ENCODE measurements at places on chromosomes 1 and 21.

- no peak for DNase-seq
Observed at GRCh38 chr1:18200918-18201317, 93.3 kb downstream of the IGSF21 start.

GRCh38 chr21:38945545-38946245, 140.0 kb downstream of the ETS2 start:
- no peak for DNase-seq

DNA sequence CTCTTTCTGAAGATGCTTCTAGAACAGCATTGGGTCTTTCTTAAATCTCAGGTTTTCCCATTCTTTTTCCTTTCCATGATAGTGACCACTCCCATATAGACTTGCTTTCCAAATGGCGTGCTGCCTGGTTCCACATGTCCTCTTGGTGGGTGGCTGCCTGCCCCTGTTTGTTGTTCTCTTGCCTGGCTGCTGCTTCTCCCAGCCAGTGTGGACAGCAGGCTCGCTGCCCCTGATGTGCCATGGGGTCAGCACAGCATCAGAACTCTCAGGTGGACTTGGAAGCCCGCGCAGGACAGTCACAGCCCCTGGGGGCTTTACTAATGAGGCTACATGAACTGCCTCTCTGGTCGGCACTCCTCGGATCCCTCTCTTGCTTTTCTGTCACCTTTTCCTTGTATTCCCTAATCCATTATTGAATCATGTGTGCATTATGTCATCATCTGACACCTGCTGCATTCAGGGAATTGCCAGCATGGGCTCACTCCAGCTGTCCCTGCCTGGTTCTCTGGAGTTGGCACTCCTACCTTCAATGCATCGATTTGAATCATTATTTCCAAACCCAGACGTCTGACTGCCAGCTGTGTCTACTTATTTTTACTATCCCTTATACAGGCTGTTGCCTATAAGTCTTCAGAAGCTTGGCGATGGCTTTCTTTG, 100.5 kb upstream of the COA6 start:
- DNase-seq, result no peak

DNA sequence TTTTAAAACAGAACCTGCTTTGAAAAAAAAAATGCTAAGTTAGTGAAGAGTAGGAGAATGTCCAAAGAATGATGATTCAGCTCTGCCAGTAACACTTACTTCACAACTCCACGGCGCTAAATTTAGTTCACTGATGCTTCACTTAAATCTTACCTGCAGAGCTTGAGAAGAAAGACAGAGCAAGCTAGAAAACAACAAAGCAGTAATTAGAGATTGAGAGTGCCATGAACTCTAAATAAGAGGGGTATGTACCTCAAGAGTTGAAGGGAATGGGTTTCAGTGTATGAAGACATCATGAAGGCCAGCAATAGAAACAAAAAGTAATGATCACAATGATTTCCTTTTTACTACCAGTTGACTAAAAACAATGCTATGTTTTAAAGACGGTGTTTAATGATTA, 32.8 kb downstream of the EPRS1 start:
- no peak for DNase-seq

DNA sequence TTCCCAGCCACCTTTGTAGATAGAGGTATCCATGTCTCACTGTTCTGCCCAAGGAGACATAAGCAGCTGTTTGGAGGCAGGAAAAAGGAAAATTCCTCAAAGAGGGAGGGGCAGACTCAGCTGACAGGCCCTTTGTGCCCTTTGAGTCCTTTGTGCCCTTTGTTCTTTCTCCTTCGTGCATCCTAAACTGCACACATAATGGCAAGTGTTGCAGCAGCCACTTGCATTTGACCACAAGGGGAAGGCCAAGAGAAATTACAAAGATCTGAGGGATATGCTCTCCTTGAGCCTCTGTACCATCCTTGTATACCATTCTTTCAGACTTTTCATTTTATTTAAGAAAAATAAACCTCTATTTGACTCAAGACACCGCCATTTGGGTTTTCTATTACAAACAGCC, 71.8 kb upstream of the PKN2 start:
- DNase-seq, result no peak

DNA sequence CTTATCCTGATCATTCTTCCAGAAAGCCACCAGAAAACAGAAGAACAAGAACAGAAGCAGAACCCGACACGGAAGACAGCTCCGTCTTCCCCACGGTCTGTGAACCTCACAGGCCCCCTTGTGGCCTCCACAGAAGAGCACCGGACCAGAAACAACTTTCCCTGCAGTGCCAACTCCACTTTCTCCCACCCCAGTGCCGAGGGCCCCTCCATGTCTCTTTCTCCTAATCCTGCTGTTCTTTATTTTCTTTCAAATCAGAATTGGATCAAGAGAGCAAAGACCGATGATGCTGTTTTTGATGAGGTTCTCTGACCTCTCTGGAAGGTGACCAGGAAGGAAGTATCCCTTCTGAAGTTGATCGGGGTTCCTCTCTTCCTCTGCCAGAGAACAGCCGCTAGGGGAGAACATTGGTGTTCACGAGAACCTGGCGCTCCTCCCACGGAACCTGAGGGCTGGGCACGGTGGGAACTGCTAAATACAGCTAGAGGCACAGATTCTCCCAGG, 58.9 kb upstream of the CTTNBP2NL start:
- peak; percentile 45 for DNase-seq

DNA sequence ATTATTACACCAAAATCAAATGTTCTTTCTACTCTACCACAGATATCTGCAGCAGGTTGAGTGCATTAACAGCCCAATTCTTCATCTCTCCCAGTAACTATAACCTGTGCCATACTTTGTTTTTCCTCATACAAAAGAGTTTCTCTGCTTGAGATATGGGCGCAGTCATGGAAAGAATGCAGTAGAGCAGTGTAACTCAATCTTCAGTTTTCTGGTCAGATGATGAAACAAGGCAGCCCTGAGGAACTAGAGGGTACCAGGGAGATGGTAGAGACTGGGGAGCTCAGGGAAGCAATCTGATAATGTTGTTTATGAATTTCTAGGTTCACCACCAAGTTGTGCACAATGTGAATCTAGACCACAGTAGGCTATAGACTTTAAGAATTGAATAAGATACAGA, 39.6 kb downstream of the ASPM start:
- DNase-seq, result no peak

DNA sequence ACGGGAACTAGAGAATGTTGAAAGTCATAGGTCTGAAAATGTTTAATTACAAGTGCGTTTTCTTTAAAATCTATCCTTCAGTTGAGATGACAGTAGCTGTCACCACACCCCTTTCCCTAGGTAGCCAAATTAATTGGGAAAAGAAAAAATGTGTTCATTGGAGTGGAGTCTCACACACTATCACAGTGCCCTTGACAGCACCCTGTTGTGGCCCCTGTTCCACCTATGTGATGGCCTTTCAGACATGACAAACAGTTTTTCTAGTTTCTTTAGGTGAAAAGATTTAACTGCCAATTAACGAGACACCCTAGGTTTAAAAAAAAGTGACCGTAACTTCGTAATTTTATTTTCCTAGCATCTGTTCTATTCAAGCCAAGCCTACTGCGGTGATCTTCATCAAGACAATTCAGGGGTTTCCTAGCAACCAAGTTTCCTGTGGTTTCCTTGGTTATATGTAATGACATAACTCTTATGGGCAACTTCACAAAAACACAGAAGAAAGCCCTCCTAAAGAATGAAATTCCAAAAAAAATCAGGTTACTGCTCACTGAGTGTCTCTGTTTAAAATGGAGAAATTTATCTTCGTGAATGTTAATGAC, 298.3 kb downstream of the PDE4B start:
- no peak for DNase-seq

DNA sequence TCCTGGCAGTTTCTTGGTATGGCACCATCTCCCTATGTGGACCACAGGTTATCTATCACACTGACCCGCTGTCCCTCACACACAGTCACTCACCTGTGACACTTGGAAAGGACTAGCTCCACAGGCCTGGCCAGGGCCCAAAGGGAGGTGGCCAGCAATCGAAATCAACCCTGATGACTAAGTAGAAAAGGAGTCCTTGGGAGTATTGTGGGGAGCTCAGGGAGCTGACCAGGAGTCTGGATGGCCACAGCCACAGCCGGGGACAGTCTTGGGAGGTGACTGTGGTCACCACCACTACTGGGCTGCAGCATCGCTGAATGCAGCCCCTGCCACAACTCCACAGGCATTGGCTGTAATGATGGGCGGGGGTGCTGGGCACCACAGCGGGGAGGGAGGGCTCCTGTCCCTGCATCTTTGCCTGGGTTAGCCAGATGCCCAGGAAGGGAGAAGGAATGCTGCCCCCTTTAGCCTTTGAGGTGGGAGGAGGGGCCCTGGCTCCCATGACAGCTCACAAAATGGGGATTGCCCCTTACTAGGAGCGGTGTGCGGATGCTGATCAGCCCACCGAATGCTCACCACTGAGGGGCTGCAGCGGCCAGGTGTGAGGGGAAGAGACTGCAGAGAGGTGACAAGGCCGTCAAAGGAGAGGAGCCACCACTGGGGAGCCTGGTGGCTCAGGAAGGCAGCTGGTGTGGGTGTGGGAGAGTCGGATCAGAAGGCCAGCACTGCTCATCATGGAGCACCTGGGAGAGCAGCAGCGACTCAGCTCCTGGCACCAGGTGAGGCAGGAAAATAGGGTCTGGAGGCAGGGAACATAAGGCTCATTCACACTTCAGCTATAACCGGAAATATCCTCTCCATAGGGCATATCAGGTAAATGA, 61.3 kb downstream of the H3-3A start:
- peak; percentile 77 for DNase-seq

- no peak for DNase-seq
Observed at GRCh38 chr1:98452162-98452561, 209.4 kb upstream of the SNX7 start.

- no peak for DNase-seq
Observed at GRCh38 chr1:15583016-15583706, 1.7 kb downstream of the AGMAT start.

DNA sequence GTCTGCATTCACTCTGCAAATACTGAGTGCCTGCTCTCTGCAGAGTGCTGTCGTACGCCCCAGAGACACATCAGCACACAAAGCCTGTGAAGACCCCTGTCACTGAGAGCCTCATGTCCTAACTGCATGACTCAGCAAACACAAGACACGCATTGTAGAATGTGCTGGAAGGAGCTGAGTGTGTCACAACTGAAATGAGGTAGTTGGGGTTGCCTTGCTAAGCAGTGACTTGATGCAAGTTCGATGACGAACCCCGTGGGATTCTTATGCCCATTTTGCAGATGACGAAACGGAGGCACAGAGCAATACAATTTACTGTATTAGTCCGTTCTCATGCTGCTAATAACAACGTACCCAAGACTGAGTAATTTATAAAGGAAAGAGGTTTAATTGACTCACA, 65.1 kb downstream of the RIPK4 start:
- no peak for DNase-seq

- no peak for DNase-seq
Observed at GRCh38 chr1:87106867-87107266, 192.4 kb downstream of the HS2ST1 start.

- no peak for DNase-seq
Observed at GRCh38 chr1:118995312-118996016, 7.3 kb upstream of the TBX15 start.

- DNase-seq, result no peak
Observed at GRCh38 chr1:12511516-12512468, 106.2 kb downstream of the DHRS3 start.

DNA sequence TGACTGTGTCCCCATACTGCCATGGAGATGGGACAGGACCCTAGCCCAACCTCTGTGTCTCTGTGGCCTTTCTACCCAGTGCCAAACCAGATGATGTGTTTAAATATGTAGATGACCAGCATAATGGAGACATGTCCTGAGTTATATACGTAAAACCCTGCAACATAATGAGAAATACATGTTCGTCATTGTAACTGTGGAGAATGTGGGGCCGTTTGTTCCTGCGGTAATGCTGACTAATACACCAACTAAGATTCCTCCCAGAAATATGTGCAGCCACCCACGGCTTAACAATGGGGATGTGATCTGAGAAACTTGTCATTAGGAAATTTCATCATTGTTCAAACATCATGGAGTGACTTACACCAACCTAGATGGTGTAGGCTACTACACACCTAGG, 71.7 kb upstream of the SIM2 start:
- no peak for DNase-seq

- DNase-seq, result no peak
Observed at GRCh38 chr1:203131548-203132200, 4.1 kb downstream of the ADORA1 start.

DNA sequence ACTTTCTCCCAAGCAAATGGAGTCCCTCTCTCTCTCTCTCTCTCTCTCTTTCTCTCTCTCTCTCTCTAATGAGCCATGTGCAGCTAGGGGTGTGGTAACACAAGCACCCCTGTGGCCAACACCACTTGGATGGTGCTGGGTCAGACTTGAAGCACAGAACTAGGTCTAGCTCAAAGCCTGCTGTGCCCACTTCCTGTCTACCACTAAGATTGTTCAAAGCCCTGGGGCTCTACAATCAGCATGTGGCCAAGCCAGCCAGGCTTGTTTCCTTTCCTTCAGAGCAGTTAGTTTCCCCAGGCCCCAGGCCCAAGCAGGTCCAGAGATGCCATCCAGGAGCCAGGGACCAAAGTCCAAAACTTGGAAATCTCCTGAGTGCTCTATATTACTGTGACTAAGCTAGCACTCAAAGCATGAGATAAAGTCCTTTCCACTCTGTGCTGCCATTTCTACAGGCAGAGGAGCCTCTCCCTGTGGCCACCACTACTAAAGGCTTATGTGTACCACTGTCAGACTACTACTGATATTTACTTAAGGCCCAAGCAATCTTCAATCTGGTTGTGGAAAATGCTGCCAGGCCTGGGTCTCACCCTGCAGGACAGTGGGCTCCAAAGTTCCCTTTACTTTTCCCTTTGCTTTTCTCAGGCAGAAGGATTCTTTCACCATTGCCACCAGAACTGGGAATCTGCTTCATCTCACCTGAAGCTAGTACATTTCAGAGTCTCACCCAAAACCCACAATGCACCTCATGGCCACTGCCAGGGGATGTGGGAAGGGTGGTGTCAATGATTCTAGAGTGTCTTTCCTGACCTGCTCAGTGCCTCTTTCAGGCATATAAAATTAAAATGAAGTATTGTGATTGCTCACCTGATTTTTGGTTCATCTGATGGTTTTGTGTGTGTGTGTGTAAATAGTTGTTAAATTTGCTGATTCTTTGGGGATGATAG, 999.5 kb downstream of the NCAM2 start:
- DNase-seq, result no peak

GRCh38 chr1:235495030-235495429, 9.2 kb downstream of the B3GALNT2 start:
- DNase-seq, result no peak

- no peak for DNase-seq
Observed at GRCh38 chr1:244074559-244075171, 23.6 kb downstream of the ZBTB18 start.

- no peak for DNase-seq
Observed at GRCh38 chr1:20368866-20369470, 78.3 kb downstream of the VWA5B1 start.

DNA sequence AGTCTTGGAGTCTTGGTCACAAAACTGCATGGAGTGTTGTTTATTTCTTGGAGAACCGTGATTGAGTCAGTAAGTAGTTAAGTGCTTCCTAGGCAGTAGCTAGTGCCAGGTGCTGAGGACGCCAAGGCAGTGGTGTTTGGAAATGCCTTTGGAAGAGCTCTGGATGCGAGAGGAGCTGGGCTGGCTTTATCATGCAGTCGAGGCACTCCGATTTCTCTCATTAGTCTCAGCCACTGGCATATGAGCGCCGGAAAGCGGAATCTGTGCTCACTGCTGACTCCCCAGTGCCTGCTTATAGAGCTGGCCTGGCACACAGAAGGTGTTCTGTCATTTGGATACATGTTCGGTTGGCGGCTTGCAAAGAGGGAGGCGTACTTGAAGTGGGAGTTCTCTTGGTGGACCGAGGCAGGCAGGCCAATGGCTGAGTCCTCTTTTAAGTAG, 3.6 kb downstream of the TENT5C start:
- DNase-seq, result no peak

GRCh38 chr21:17438635-17439034, 74.2 kb upstream of the CXADR start:
- no peak for DNase-seq
